ENCODE measurements at places on chromosomes 13 and 19.

- no peak for DNase-seq
Observed at GRCh38 chr13:29782798-29783197, 67.6 kb downstream of the UBL3 start.

- DNase-seq, result no peak
Observed at GRCh38 chr19:30078381-30078910, 136.4 kb downstream of the URI1 start.

DNA sequence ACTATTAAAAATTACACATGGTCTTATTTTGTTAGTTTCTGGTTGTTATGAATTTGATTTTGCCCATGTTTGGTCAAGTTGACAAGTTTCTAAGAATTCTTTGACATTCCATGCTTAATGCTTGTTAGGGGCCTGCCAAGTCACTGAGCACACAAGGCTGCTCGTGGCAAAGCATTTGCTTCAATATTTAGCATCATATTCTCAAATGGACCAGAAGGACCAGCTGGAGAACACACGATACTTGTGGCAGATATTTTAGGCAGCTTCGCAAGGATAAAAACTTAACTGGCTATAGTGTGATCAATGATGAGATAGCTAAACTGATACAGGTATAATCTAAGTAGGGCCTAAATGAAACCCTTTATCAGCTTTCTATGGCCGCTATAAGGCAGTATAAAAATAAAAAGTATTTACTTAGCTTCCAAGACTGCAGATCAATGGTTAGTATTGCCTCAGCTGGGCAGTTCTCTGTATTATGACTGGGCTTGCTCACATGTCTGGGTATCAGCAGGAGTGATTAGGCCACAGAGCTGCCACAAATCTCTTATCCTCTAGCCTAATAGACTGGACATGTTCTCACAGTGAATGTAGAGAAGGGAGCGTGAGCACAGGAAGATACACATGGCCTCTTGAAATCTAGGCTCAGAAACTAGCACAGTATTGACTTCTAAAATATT lies 155.9 kb upstream of the SPRY2 start:
- DNase-seq, result no peak

- DNase-seq, result no peak
Observed at GRCh38 chr19:305240-306150, 14.3 kb upstream of the PLPP2 start.

GRCh38 chr19:1864480-1865171 lies 1.2 kb upstream of the KLF16 start:
- peak; percentile 50 for DNase-seq

DNA sequence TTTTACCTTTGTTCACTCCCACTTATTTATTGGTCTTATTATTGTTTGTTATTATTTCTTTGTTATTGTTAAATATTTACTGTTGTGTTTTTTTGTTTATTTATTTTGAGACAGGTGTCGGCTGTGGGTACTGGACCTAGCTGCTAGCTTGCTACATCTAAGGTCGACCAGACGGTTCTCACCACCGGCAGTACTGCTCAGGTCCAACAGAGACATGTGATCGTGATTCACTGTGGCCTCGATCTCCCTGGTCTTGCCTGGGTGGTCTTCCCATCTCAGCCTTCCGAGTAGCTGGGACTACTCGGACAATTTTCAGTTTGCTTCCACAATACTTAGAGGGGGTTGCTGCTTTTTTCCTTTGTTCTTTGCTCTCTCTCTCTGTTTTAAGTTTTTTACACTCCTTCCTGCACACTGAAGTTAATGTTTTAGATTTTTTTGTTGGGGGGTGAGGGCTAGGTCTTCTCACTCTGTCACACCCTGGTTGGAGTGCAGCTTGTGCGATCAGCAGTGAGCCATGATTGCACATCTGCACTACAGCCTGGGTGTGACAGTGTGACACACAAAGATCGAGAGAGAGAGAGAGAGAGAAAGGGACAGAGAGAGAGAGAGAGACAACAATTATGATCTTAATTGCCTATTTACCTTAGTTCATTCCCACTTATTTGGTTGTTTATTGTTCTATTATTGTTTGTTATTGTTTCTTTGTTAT lies 1432.4 kb downstream of the UQCRFS1 start:
- no peak for DNase-seq
